Stimulated activated CD4-positive, alpha-beta T cell treated with anti-CD3 and anti-CD28 coated beads, TNF-alpha, amount 100 ng/mL, for 4 hours (primary cell): ENCODE measurements at places on chromosomes 5 and 9.

- DNase-seq, result no peak
Measured at GRCh38 chr5:178182158-178182876, 4.9 kb downstream of the GMCL2 start.

GRCh38 chr9:91195372-91196012, 166.2 kb downstream of the AUH start:
- no peak for DNase-seq

DNA sequence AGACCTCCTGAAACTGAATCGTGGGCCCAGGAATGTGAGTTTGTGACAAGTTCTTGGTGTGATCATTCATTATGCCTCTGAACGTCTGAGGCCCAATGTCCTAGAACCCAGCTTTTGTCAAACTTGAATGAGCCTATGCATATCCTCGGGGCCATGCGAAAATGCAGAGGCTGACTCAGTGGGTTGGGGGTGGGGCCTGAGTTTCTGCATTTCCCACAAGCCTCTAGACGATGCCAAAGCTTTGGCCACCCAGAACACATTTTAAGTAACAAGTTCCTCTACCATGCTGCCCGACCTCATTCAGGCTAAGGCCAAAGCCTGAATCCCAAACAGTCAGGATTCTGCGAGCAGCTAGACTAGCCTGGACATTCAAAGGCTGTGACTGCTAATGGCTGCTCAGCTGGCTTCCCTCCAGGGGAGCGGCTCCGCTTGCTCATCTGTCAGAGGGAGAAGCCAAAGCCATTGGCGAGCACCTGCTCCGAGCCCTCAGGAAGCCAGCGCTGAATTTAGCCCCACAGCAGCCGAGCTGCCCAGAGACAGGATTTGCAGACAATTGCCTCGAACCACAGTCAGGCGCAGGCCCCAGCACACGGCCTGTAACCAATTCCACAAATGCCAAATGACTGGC, 177.5 kb downstream of the ZDHHC21 start:
- DNase-seq, result no peak

DNA sequence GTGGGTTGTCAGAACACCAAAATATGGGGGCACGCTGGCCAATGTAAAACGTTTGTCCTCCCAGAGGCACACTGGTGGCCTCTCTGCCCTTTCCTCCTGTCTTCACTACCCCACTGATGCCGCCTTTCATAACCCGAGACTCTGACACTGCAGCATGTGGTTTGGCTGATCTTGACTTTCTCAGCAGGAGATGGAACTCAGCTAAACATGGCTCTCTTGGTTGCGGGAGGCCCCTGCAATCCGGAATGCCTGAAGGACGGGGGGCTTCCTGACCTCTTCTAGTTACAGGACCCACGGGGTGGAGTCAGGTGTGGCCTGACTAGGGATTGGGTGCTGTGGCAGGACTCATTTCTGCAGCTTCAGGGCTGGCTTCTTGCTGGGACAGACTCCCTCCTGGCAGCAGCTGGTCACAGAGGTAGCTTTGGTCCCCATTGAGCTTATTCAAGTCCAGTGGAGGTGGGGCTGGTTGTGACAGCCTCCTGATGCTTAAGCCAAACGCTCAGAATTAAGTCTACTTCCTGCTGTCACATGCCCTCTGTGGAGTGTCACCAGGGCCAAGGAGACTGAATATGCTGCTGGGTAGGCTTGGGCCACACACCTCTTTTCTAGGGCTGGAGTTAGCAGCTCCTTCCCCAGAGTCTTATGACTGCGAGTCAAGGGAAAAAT, 44.2 kb downstream of the NXNL2 start:
- DNase-seq, result no peak

DNA sequence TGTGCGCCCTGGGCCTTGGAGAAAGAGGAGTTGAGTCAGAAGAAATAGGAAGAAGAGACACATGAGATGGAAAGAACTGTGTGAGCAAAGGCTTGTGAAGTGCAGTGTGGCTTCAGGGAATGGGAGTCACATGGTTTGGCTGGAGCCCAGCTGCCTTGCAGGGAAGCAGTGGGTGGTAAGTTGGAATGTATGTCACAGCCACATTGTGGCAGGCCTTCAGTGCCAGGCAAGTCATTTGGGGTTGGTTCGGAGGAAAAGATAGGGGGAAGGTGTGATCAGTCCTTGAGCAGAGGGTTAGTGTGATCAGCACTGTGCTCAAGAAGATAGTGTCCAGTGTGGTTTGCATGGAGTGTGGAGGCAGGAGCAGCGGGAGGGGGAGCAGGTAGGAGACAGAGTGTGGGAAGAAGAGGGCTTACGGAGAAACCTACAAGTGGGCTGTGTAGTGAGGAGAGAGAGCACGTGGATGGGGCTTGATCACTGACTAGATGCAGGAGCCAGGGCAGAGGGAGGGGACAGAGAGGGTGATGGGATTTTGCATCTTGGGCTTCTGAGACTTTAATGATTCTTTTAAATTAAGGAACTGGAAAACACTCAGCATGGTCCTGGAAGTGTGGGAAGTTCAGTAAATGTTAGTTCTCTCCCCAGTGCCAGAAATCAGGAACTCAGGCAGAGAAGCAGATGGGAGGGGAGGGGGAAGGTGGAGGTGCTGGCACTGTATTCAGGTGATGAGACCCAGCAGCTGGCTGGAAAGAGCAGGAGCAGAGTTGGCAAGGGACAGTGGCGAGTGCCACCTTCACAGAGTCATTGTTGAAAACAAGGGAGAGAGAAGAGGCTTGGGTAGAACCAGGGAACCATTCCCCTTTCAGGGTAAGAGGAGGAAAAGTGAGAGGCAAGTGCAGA, 46.6 kb downstream of the ARHGAP26 start:
- DNase-seq, result no peak

DNA sequence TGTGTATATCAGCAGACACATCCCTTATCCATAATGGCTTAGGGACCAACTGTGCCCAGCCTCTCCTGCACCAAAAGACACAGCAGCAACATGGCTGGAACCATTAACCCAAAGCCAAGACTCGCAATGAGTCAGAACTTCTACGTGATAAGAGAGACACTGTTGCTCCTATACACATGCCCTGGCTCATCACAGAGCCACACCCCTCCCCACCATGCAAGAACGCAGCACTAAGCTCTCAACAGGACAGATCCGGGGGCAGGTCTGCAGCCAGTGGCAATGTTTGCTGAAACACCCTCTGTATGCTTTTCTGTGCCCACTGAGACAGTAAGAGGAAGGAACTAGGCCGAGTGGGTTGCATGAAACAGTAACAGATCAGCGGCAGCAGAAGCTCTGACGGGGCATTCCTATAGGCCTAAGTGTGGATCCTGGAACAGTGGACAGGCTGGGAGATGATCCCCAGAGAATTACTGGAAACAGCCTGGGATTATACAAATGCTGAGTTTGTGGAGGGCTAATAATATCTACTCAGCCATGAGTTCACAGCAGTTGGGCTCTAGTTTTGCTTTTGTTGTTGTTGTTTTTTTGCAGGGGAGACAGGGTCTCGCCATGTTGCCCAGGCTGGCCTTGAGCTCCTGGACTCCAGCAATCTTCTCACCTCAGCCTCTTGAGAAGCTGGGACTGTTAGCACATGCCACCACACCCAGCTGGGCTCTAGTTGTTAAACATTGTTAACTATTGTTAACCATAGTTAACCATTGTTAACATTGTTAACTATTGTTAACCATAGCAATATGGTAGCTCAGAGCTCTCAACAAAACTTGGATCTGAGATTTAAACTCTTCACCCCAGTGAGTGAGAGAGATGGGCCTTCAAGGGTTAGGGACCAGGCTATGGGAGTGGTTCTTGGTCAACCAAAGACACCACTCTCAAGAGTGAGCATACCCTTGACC, 41.0 kb downstream of the B4GALT1 start:
- no peak for DNase-seq

GRCh38 chr5:173880306-173880985, 7.7 kb upstream of the CPEB4 start:
- no peak for DNase-seq

DNA sequence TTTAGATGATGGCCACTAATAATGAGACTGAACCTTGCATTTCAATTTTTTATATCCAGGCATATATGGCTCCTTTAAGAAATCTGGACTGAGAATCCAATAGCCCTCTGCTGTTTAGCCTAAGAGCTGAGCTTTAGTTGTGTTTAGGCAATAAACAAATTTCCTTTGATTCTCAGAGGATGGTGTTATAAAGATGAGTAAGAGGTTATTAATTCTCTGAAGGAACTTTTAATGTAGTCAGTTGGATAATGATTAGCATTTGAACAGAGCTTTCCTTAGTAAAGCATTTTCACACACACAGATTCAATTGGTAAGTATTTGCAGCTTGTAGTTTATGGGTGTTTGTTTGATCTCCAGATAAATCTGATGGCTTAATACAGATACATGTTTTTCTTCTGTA, 149.6 kb downstream of the PRR16 start:
- DNase-seq, result no peak

DNA sequence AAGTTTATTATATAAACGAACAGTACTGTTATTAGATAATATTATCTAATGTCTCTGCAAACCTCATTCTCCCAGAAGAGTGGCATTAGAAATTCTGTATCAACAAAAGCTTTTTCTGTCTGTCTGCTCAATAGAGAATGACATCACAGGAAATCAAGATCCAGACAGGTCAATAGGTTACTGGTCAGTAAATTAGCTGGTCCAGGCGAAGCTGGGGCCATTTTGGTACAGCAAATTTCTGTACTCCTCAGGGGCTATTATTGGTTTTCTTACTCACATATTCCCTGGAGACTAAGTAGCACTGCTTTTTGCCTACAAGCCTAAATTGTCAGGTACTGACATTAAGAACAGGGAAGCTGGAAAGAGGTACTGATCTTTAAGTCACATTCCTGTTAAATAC, 80.5 kb downstream of the PLPP1 start:
- DNase-seq, result no peak

DNA sequence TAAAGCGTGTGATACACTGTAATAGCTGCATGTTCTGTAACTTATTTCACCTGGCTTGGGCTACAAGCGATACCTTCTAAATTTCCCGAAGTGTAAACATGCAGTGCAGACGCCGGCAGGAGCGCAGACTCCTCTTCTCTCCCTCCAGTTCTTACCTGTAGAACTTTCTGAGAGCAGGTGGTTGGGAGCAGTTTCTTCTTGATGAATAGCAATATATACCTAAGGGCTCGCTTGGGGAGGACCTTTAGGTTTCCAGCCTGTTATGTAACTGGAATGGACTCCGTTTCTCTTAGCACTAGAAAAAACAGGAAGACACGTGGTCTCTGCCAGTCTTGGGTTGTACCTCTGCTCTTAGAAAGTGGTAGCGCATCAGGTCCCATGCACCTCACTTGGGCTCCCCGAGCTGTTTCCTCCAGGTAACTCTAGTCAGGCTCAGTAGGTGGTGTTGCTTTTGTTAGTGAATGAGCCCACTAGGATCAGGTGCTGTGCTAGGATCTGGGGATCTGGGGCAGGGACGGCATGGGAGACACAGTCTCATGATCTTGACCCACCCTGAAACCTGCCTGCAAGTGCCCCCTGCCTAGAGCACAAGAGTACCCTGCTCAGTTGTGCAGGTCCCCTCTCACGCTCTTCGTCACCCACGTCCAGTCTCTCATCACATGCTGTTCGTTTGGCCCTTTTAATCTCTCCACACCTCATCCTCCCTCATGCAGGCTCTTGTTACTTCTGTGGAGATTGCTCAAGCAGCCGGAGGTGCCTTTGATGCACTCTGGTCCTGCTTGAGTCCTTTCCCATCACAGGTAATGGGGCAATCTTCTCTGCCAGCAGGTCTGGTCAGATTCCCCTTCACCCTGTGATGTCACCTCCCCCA, 2.8 kb downstream of the TENT4A start:
- no peak for DNase-seq

GRCh38 chr9:95077766-95078370, 239.6 kb downstream of the FANCC start:
- DNase-seq, result no peak

DNA sequence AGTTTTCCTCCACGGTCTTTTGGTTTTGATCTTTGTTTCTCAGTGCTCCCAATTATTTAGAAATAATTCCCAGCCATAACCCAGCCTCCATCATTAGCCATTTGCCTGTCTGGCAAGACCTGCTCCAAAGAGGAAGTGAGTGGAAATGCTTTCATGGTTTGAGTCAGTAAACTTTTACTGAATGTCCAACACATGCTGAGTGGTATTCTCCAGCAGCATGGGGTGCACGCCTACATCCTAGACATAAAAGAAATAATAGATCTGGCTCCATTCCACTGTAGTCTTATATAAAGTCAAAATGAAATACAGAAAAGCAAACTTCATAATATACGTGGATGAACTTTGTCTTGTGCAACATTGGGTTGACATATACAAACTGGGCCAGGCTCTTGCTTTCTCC, 757.2 kb downstream of the TLE1 start:
- no peak for DNase-seq

DNA sequence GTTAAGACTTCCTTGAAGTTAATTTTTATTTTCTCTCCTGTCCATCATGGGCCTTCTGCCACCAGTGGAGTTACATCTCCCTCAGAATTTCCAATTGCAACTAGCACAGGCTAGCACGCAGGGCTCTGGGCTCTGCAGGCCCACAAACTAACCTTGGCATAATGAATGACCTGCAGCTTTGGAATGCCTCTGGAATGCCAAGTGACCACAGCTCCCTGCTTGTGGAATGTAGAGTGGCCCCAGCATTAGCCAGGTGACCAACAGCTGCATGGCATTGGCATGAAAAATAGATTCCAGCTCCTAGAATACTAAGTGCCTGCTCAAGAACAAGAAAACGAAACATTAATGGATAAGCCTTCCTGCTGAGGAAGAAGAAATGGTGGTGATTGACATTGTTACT, 726.1 kb downstream of the BRINP1 start:
- DNase-seq, result no peak

GRCh38 chr5:9713356-9713755, 83.2 kb upstream of the TAS2R1 start:
- no peak for DNase-seq

GRCh38 chr9:134297576-134297975, 28.7 kb upstream of the RXRA start:
- no peak for DNase-seq

GRCh38 chr5:151233616-151234085, 9.8 kb upstream of the CCDC69 start:
- DNase-seq, result no peak

- no peak for DNase-seq
Measured at GRCh38 chr5:5014586-5015235, 125.4 kb upstream of the ADAMTS16 start.

GRCh38 chr9:128555180-128555721, 2.9 kb downstream of the SPTAN1 start:
- DNase-seq, result no peak

DNA sequence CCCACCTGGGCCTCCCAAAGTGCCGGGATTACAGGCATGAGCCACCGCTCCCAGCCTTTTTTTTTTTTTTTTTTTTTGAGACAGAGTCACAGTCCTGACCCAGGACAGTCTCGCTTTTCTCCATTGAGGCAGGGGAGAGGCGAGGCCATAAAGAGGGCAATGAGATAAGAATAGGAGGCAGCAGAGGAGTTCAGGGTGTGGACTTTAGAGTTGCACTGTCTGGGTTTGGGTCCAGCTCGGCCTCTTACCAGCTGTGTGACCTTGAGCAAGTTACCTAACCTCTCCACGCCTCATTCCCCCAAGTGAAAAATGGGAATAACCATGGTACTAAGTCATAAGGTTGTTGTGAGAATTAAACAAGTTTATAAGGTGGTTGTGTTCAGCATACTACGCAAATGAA, 24.6 kb upstream of the ANKH start:
- DNase-seq, result no peak

- no peak for DNase-seq
Measured at GRCh38 chr5:158007336-158007735, 148.4 kb upstream of the CLINT1 start.

- no peak for DNase-seq
Measured at GRCh38 chr5:64958757-64959391, 190.1 kb downstream of the CWC27 start.
